ENCODE measurements at places on chromosomes 6 and 20.

DNA sequence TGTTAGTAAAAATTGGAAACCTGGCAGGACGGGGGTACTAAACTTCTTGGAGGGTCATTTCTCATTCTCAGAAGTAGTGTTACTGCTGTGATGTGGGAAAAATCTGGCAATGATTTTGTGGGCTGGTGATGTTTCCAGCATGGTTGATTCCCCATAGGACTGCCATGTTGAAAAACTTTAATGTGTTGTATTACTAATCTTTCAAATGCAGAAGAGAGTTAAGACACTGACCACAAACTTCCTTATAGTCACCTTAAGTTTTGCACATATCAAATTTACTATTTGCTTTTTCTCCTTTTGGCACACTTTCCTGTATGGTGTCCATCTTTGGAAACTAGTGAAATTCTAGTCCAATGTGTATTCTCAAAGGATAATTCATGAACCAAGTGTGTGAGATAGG is 236.2 kb upstream of the TAB2 start:
- H3K36me3 ChIP-seq = no peaks in the 10 kb centered on the region
- H3K4me3 ChIP-seq = no peak overlapping the region
- DNase-seq = no peak

GRCh38 chr6:91328241-91328640 is 741.4 kb upstream of the MAP3K7 start:
- H3K27ac ChIP-seq = no peak overlapping the region
- no peak overlapping the region for H3K4me3 ChIP-seq
- H3K36me3 ChIP-seq = no peaks in the 10 kb centered on the region
- H3K27me3 ChIP-seq = no peaks in the 10 kb centered on the region
- no peaks in the 10 kb centered on the region for H3K4me1 ChIP-seq
- no peak for DNase-seq

GRCh38 chr20:6663751-6664388 is 103.6 kb upstream of the BMP2 start:
- no peak overlapping the region for H3K27ac ChIP-seq
- DNase-seq = no peak
- H3K27me3 ChIP-seq = no peaks in the 10 kb centered on the region
- no peak overlapping the region for H3K4me3 ChIP-seq

DNA sequence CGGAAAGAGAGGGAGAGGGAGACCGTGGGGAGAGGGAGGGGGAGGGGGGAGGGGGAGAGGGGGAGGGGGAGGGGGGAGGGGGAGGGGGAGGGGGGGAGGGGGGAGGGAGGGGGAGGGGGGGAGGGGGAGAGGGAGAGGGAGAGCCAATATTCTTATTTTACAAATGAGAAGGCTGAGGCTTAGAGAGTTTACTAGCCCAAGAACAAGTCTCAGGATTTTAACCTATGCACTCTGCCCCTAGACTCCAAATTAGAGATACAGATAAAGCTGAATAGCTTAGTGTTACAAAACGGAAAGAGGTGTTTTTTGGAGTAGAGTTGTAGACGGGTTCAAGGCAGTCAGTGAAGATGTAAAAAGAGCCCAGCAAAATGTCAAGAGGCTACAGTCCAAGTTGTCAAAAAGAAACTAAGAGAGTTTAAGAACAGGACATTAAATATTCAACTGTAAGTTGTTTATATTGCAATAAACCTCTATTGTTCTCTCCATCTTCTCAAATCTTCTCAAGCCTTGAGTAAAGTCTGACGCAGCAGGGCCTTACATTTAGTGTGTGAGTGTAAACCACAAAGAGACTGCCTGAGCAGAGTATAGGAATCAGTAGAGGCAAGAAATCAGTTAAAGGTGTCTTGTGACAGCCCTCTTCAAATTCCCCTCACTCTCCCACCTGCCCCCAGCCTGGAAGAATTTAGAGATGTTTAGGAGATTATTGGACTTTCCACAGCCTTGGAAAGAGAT is 34.9 kb upstream of the AKIRIN2 start:
- peak; percentile 32 for DNase-seq
- no peaks in the 10 kb centered on the region for H3K27me3 ChIP-seq
- peaks cover 32% of the 10 kb centered on the region for H3K4me1 ChIP-seq
- H3K27ac ChIP-seq = peak overlapping the region; percentile 63
- H3K36me3 ChIP-seq = no peaks in the 10 kb centered on the region

DNA sequence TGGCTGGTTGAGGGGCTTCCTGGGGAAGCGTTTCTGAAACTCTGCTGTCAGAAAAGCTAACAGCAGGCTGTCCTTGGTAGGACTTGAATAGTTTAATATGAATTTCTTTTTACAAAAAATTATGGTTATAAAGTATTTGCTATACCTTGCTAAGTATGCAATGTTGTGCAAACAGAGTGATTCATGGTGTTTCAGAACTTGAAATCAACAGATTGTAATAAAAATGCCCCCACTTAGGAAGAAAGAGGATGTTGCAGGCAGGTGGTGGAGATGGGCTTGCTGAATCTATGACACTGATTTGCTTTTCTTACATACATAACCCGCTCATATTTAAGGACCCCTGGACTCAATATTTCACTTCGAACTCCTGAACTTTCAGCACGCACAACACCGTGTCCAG is 211.6 kb downstream of the THBS2 start:
- no peak overlapping the region for H3K27ac ChIP-seq
- H3K36me3 ChIP-seq = no peaks in the 10 kb centered on the region
- H3K4me1 ChIP-seq = no peaks in the 10 kb centered on the region
- H3K4me3 ChIP-seq = no peak overlapping the region
- peaks cover 2% of the 10 kb centered on the region for H3K27me3 ChIP-seq
